ENCODE measurements at places on chromosomes 3 and 15. TPM values are rescaled to one million over a fixed set of nuclear protein-coding genes. Genes with fewer than 3 reads are reported as not detected.

ERICH6 gene
- polyA plus RNA-seq: not detected

DNA sequence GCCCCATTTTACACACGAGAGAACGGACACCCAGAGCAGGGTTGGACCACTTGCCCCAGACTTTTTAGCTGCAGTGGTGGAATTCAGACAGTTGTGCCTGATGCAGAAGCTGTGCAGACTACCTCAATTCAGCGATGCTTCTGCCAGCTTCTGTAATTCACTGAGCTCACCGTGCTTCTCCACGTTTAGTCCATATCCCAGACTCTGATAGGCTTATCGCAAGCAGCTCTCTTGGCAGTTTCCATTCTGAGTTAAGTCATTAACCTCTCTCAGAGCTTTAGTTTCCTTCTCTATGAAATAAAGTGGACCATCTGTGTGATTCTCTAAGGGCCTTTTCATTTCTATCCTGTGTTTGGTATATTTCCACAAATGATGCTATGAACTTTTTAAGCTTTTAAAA is 37.1 kb downstream of the ABHD17C start:
- DNase-seq: no peak

- DNase-seq: no peak
These were observed 12.1 kb upstream of the RYR3 start for GRCh38 chr15:33298631-33299030.

DNA sequence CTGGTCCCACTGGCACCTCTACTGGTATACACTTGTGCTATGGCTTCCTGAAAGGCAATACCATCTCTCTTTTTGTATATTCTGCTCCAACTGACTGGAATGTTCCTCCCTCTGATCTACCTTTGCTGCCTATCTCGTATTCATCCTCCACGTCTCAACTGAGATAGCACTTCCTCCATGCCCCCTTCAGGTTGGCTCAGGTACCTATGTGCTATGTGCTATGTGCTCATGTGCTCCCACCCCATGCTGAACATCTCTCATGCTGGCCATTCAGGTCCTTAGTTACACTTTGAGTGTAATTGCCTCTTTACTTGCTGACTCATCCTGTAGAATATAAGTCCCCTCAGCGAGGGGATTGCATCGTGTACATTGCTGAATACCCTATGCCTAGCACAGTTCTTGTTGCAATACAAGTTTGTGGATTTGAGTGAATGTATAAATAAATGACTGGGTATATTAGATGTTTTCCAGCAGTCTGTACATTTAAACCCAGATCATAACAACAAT is 156.9 kb downstream of the SOX2 start:
- DNase-seq: no peak

GRCh38 chr15:86664581-86664980 is 584.9 kb downstream of the AGBL1 start:
- no peak for DNase-seq

DNA sequence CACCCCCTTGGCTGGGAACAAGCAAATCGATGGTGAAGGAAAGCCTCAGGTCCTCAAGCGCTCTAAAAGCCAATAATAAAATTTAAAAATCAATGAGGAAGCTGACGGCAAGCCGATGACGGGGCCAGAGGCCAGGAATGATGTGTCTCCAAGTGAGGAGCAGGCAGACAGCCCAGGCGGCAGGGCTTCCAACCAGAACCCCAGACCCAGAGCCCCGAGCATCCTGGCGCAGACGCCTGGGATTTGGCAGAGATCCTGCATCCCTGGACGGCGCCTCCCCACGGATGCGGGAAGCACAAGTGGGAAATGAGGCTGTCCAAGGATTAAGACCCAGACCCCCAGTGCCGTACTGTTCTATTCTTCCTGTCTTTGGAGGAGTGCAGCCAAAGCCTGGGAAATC is 123.0 kb upstream of the PROK2 start:
- DNase-seq: no peak

DNA sequence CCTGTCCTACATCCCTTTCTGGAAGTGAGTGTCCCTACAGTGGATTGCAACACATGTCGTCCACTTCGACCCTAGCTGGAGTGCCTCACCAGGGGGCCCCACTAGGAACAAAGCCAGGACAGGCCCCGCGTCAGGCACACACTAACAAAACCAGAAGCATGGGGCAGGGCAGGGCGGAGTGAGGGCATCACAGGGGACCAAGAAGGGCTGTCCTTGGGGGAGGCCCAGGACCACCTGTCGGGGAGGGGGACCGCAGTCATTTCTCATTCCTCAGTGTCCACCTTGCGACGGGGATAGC is 21.9 kb downstream of the IDH2 start:
- no peak for DNase-seq

DNA sequence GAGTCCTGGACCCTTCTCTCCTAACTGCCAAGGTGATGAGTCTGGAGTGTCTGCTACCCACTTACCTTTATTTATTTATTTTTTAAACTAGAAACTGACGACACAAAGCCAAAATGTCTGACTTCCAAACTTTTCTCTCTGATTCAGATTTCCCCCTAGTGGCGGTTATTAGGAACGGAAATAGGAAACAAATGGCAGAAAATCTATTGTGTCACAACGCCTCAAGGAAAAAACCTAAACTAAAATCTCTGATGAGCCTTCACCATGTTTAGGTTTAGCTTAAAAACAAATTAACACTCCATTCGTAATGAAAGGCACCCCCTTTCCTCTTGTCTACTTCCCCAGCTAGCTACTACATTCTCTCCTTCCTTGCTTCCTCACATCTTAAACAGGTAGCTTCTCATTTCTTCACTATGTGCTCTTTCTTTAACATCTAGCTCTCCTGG is 94.0 kb upstream of the MEX3B start:
- peak; percentile 69 for DNase-seq

GRCh38 chr15:41851167-41851523 is 12.5 kb downstream of the PLA2G4B start:
- no peak for DNase-seq
